ENCODE measurements at places on chromosomes 2 and 18.

- DNase-seq, result no peak
These were observed 289.2 kb downstream of the TDRD15 start for GRCh38 chr2:21412944-21413443.

DNA sequence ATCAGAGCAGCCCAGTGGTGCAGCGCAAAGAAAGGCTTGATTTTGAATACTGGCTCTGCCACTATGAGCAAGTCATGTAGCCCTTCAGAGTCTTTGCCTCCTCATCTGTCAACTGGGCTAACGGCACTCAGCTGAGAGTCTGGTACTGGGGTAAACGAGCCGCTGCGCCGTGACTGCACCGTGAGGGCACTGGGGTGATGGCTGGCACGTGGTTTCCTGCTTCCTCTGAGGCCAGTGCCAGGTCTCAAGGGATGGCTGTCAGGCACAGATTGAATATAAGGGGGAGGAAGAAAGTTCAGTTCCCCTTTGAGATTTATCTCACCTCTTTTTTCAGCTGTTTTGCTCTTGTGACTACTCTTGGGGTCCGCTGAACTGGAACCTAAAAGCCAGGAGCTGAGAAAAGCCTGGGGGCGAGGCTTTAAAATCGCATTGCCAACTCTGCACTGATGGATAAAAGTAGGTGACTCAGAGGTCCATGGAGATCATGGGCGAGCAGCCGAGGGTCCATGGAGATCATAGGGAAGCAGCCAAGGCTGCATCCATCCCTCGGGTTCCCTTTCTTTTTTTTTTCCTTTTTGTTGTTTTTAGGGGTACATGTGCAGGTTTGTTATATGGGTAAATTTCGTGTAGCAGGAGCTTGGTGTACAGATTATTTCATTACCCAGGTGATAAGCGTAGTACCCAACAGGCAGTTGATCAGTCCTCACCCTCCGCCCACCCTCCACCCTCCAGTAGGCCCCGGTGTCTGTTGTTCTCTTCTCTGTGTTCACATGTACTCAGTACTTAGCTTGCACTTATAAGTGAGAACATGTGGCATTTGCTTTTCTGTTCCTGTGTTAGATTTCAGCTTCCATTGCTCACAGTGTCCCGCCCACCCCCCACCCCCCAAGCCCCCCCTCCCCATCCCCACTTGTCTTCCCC, 114.3 kb downstream of the SPP2 start:
- no peak for DNase-seq

GRCh38 chr2:118469103-118469502, 378.3 kb downstream of the EN1 start:
- no peak for DNase-seq

DNA sequence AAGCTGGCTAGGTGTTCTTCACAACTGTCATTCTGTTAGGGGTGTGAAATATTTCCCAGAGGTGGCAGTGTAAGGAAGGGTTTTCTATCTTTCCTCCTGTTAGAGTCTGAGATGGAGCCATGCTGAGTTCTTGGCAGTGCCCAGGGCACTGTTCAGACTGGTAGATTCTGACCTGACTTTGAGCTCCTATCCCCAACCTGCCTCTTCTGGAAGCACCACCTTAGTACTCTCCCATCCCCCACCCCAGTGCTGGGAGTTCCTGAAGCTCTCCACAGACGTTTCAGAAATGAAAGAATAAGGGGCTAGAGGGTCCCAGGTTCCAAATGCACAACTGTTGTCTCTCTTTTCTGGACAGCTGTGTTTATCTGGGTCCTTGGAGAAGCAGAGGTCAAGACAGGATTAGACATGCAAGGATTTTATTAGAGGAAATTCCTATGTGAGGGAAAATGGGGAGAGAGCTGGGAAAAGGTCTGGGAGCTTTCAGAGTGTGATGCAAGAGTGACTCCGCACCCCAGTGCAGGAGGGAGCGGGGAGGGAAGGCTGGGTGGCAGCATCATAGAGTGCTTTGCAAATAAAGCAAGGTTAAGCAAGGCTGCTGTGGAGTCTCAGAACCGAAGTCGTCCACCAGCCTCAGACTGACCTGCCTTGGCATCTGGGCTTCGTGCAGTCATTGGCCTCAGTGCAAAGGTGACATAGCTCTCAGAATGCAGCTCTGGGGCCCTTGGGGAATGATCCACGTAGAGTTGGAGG, 75.5 kb downstream of the SLC4A3 start:
- DNase-seq, result no peak

Data from stimulated activated CD4-positive, alpha-beta T cell treated with anti-CD3 and anti-CD28 coated beads, TNF-alpha, amount 100 ng/mL, for 48 hours (primary cell).